ENCODE measurements at places on chromosomes 1 and 21.

DNA sequence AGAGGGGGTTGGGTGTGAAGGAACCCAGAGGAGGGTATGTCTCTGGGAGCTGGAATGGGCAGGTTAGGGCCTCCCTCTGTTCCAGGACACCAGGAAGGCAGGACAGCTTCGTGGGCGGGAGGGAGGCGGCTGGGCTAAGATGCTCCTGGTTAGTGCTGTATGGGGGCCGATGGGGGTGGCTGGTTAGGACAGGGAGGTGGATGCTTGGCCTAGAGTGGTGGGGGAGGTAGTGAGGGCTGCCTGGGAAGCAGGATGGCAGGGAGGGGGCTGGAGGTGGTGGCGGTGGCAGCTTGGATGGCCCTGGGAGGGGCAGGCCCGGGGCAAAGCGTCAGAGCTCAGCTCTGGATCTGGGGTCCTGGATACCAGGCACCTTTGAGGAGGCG, 6.2 kb upstream of the MMP23B start:
- no peak for DNase-seq

DNA sequence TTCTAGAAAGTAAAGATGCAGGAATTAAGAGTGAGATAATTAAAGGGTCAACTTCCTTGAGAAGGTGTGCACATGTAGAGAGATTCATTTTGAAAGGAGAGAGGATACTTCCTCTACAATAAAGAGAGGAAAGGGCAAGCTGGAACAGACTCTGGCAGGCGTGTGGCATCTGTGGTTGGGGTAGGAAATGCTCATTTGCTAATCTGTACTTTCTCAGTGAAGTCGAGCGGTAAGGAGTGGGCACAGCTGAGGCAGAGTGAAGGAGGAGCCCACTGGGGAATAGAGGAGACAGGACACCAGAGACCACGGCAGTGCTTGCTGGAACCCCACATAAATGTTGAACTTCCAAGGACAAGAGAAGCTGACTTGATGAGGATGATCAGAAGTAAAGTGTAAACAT, 49.1 kb downstream of the PCSK9 start:
- no peak for DNase-seq

GRCh38 chr1:101365878-101366277, 129.1 kb downstream of the S1PR1 start:
- no peak for DNase-seq

GRCh38 chr1:39003794-39004193, 12.7 kb downstream of the AKIRIN1 start:
- no peak for DNase-seq

- DNase-seq, result no peak
Measured at GRCh38 chr1:85421179-85421578, 43.8 kb downstream of the DDAH1 start.

GRCh38 chr1:27966402-27967105, 6.8 kb downstream of the XKR8 start:
- no peak for DNase-seq

- no peak for DNase-seq
Measured at GRCh38 chr1:32031578-32032274, 18.1 kb downstream of the KHDRBS1 start.

- DNase-seq, result no peak
Measured at GRCh38 chr1:208885650-208886049, 641.5 kb upstream of the PLXNA2 start.

DNA sequence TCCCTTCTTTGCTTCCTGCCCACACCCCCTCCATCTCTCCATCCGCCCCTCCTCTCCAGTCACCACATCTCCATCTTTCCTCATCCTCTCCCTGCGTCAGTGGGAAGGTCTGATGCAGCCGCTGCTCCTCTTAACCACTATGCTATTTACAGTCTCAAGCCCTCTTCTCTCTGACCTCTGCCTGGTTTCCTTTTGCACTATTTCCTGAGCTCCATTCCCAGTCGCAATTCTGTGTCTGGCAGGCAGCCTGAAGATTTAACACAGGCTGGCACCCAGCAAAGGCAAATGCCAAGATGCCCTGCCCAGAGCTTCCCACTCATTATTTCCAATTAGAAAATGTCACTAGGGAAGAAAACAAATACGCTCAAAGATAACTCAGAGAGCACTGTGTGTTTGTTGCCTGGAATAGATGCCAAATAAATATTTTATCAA, 89.6 kb upstream of the LPGAT1 start:
- no peak for DNase-seq

DNA sequence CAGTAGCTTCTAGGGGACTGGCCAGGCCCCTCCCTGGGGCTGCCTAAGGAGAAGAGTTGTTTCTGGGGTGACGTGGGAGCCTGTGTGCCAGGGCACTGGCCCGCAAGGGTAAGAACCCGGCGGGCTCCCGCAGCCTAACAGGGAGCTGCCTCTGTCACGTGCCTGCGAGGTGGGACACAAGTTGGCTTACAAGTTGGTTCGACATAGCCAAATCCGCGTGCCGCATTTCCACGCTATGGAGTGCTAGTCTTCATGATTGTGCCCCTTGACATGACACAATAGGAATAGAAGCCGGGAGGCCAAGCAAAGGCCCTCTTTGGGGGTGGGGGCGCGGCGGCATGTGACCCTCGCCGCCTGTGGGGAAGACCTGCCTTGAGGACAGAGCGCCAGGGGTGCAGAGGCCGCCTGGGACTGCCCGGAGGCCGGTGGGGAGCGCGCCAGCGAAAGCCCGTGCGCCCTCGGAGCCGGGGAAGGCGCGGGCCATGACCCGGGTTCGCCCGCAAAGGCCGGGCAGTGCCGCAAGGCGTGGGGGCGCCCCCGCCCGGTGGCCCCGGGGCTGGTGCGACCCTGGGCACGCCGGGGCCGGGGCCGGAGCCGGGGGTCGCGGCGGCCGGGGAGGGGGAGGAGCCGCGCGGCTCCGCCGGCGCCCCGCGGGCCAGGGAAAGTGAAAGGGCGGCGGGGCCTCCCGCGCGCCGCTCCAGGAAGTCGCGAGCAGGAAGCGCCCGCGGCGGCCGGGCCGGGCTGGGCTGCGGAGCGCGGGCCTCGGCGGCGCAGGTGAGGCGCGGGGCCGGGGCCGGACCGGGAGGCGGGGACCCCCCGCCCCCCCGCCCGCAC, at the start of gene SLC37A1:
Gene SLC37A1 (plus strand): TSS at position 702 of the 834 bp plus-strand sequence. CDS start 4,603 bp downstream, outside the sequence.
- no peak for DNase-seq

- DNase-seq, result no peak
Measured at GRCh38 chr1:195731385-195731784, 876.9 kb downstream of the KCNT2 start.

DNA sequence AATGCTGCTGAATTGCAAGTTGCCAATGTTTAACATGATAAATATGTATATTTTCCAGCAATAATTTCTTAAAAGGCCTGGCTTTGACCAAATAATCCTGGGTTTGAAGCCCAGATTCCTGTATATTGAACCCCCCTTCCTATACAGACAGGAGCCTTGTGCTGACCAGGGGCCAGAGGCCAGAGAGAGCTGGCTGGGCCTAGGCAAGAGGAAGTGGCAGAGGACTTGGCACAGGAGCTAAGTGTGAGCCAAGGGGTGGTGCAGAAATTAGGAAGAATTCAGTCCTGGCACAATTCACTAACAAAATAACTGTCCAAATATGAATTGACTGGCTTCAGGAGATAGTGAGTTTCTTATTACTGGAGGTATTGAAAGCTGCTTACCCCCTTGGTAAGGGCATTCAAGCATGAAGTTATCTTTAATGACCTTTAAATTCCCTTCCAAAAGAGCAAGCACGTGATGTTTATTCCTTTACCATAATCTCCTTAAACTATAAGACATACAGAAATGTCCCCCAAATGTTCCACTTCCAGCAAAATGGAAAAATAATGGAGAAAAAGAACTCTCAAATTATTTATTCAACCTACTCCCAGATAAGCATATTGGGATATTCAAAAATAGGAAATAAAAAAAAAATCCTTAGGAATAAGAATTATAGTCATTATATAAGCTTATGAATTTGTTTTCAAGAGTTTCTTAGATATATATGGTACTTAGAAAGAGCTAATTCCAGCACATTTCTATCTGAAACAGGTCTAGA, 26.6 kb downstream of the NIBAN1 start:
- DNase-seq, result no peak

DNA sequence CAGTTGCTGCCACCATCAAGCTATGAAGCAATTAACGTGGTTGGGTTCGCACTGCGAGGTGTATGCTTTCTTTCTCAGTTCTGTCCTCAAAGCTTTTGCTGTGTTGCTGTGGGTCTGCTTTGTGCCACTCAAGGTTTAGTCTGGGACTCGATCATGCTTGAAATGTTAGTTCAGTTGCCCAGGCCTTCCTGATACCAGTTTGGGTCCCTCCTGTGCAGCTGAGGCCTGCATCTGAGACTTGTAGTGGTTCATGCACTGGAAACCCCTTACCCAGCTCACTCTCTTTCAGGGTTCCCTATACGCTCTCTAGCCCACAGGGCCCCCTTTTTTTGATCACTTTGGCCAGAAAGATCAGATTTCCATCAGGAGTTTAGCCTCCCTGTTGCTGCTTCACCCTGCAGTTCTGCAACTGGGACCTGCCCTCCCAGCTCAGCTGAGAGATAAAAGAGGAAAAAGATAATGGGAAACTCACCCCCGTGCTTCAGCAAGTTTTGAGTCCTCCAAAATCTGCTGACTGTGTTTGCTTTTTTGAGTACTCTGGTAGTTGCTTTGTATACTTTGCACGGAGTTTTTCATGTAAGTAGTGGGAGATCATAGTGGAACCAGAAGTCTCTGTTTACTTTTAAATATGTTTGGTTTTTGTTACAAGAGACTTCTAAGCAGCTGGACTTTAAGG, 317.0 kb downstream of the HHAT start:
- DNase-seq, result no peak

- DNase-seq, result no peak
Measured at GRCh38 chr21:41318218-41318617, 1.6 kb downstream of the FAM3B start.

DNA sequence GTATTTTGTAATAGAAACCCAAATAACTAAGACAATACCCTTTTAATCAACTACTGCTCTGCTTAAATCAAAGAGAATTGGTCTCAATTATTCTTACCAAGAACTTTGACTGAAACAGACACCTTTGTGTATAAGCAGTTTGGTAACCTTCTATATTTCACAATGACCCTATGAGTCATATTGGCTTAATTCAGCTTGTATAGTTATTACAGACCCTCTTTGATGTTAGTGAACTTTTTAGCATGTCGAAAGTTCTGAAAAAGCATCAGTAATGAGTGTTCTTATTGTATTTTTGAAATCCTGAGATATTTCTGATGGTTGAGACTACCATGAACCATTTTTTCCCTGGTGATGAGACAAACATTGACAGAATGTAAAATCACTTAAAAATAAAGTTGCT, 43.3 kb upstream of the RABGAP1L start:
- no peak for DNase-seq

- no peak for DNase-seq
Measured at GRCh38 chr1:82840192-82840591, 1039.5 kb downstream of the ADGRL2 start.

GRCh38 chr1:242854466-242854865, 330.0 kb upstream of the PLD5 start:
- DNase-seq, result no peak

- no peak for DNase-seq
Measured at GRCh38 chr1:4306559-4307467, 347.6 kb upstream of the AJAP1 start.

- no peak for DNase-seq
Measured at GRCh38 chr1:167452483-167452882, 65.8 kb downstream of the CD247 start.

DNA sequence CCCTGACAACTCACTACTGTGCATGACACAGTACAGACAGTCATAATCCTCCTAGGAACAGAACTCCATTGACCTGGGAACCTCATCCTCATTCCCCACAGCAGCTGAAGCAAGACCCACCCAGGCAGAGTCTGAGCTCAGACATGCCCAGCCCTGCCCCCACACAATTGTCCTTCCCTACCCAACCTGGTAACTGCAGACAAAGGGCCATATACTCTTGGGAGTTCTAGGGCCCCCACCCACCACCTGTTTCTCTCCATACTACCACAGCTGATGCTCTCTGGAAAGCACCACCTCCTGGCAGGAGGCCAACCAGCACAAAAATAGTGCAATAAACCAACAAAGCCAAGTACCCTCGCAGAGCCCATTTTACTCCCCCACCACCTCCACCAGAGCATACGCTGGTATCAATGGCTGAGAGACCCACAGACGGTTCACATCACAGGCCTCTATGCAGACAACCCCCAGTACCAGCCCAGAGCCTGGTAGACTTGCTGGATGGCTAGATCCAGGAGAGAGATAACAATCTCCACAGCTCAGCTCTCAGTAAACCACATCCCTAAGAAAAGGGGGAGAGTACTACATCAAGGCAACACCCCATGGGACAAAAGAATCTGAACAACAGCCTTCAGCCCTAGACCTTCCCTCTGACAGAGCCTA, 159.7 kb upstream of the CXADR start:
- DNase-seq, result no peak

DNA sequence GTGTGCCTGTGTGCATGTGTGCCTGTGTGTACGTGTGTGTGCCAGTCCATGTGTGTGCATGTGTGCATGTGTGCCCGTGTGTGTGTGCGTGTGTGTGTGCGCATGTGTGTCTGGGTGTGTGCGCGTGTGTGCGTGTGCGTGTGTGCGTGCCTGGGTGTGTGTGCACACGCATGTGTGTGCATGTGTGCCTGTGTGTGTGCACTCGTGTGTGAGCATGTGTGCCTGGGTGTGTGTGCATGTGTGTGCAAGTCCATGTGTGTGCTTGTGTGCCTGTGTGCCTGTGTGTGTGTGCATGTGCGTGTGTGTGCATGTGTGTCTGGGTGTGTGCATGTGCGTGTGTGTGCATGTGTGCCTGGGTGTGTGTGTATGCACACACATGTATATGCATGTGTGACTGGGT, 28.7 kb upstream of the COL6A2 start:
- no peak for DNase-seq

DNA sequence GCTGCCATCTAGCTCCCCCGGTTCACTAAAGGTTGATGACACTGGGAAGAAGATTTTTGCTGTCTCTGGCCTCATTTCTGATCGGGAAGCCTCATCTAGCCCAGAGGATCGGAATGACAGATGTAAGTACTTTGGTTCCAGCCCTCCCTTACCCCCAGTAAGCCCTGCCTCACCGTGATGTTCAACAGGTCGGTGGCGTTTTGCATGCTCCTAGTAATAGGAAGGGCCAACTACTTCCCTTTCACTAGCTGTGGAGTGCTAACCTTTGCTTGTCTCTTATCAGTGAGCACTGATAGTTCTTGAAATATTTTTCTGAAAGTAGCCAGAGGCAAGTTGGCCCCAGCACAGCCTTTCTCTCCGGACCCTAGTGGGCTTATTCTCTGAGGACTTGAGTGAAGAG, 7.5 kb downstream of the RNF220 start:
- no peak for DNase-seq

- no peak for DNase-seq
Measured at GRCh38 chr1:231272880-231273279, 31.9 kb downstream of the GNPAT start.

- peak; percentile 58 for DNase-seq
Measured at GRCh38 chr21:37563641-37564340, 197.2 kb downstream of the DYRK1A start.

DNA sequence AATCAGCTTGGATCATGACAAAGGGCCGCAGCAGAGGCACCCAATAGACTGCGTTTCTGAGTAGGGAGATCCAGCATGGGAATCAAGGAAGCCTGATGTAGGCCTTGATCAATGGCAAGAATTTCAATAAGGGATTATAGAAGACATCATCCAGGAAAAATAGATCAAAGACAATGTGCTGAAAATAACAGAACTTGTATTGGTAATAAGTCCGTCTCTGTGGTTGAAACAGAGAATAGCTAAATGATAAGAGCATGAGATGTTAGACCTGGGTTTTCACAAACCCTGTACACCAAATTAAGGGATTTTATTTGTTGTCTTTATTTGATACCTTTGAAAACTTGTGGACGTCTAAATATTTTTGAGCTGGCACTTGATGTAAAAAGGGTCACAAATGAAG, 228.0 kb upstream of the SGIP1 start:
- no peak for DNase-seq

All from cerebellar nuclear complex (tissue), 1 donor.